ENCODE measurements at places on chromosomes 16 and 17. TPM values are rescaled to one million over a fixed set of nuclear protein-coding genes. Genes with fewer than 3 reads are reported as not detected.

VAT1L gene
- total RNA-seq: 6.4 TPM

GRCh38 chr16:15948532-15949209 is 745 bp upstream of the ABCC1 start:
- peak overlapping the region; percentile 74 for H3K27ac ChIP-seq
- DNase-seq: no peak
- H3K4me3 ChIP-seq: peak overlapping the region; percentile 93

DNA sequence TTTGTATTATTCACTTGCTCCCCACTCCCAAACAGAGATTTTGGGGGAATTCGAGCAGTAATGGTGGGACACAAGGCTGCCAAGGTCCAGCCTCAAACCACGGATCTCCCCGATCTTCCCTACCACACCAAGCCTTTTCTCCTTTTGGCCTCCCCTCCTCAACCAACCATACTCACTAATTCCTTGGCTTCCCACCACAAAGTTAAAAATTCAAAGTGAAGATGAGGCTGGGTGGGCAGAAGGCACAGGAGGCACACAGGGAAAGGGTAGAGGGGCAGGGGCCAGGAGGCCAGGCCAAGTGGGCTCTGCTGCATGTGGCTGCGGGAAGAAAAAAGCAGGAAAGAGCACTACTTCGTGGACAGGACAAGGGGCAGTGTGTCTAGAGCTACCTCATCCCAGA is 15.2 kb downstream of the HOXB4 start:
- no peaks in the 10 kb centered on the region for H3K36me3 ChIP-seq
- H3K27ac ChIP-seq: no peak overlapping the region
- H3K27me3 ChIP-seq: peaks cover 4% of the 10 kb centered on the region
- no peak overlapping the region for H3K4me3 ChIP-seq
- no peak for DNase-seq

CD7 gene
- 5.2 TPM for total RNA-seq

DNA sequence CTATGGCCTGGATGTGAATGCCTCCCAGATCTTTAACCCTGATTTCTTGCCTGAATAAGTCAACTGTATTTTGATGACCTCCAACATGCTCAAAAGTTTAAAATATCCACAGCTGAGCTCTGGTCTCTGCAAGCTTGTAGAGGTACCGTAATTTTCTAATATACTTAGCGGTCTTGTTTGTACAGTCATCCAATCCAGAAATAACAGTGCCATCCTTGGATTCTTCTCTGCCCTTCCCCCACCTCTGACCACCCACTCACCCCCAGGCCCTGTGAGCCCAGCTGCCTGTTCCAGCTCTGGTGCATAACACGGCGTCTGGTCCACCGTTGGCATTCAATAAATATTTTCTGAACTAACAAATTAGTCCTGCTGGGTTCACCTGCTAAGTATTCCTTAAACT is 113.1 kb downstream of the SDK2 start:
- H3K27ac ChIP-seq: no peak overlapping the region
- H3K4me1 ChIP-seq: no peaks in the 10 kb centered on the region
- no peak for DNase-seq

DNA sequence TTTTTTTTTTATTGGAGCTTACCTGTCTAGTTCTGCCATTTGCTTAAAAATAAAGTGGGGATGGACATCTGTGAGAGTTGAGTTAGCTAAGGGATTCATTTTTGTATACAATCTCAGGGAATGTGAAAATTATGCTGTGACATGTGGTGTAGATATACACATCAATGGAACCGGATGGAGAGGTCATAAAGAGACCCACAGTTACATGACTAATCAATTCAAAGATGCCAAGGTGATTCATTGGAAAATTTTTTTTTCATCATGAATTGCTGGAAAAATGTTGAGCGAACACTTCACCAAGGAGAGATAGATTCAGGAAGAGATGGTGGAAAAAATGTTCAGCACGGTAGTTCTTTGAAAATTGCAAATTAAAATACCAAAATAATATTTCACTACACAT is 605.4 kb upstream of the KIF2B start:
- no peak overlapping the region for H3K4me3 ChIP-seq
- H3K27me3 ChIP-seq: no peaks in the 10 kb centered on the region
- no peaks in the 10 kb centered on the region for H3K4me1 ChIP-seq
- no peak for DNase-seq
- no peak overlapping the region for H3K27ac ChIP-seq
- no peaks in the 10 kb centered on the region for H3K36me3 ChIP-seq

- H3K27me3 ChIP-seq: no peaks in the 10 kb centered on the region
- H3K4me1 ChIP-seq: peaks cover 26% of the 10 kb centered on the region
- no peaks in the 10 kb centered on the region for H3K36me3 ChIP-seq
- no peak for DNase-seq
- peak overlapping the region; percentile 59 for H3K4me3 ChIP-seq
- peak overlapping the region; percentile 79 for H3K27ac ChIP-seq
These were observed 394 bp upstream of the NME4 start for GRCh38 chr16:396605-397004.

FAM20A gene
- 16.2 TPM for total RNA-seq

DNA sequence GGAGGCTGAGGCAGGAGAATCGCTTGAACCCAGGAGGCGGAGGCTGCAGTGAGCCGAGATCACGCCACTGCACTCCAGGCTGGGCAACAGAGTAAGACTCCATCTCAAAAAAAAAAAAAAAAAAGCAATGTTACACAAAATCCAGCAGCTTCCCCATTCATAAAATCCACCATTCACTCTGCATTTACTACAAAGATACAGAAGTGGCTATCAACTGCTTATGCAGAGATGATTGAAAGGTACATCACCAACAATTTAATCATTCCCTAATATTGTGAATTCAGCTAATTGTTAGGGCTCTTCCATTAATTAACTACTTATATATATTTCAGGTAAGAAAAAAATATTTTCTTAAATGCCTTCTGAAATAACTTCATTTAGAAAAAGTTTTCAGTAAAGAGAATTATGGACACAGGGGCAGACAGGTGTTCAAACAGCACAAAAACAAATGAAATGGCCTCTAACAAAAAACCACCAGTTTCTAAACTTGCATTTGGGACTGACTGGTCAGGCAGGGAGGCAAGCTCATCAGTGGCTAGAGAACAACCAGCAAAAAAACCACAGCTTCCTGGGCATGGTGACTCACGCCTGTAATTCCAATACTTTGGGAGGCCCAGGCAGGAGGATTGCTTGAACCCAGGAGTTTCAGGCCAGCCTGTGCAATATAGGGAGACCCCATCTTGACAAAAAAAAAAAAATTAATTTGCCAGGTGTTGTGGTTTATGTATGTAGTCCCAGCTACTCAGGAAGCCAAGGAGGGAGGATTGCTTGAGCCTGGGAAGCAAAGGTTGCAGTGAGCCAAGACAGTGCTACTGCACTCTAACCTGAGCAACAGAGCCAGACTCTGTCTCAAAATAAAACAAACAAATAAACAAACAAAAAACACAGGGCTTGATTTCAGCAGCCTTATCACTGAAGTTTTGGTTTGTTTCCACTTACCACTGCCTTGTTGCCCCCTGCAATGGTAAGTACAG is 26.3 kb downstream of the ERN1 start:
- no peaks in the 10 kb centered on the region for H3K27me3 ChIP-seq
- no peak for DNase-seq
- H3K4me1 ChIP-seq: peaks cover 31% of the 10 kb centered on the region
- no peak overlapping the region for H3K27ac ChIP-seq
- H3K36me3 ChIP-seq: no peaks in the 10 kb centered on the region

DNA sequence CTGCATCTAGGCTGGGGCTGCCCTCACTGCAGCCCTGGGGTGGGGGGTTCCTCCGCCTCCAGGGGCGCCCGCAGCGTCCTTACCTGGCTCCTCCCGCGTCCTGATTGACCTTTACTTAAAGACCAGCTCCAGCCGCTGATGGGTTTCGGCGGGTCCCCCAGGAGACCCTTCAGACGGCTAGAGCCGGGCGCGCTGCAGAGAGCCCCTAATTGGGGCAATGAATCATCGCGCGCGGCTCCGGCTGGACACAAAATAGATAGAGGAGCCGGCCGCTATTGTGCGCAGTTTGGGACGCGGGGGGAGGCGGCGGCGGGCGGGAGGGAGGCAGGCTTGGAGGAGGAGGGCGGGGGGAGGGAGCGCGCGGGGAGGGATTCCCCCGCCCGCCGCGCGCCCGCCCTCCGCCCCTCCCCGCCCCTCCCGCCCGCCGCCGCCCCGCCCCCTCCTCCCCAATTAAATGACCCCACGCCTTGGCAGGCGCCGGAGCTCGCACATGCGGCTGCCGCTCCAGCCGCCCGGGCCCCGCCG is 56.5 kb upstream of the CIBAR2 start:
- H3K27me3 ChIP-seq: no peaks in the 10 kb centered on the region
- peaks cover 64% of the 10 kb centered on the region for H3K4me1 ChIP-seq
- no peak for DNase-seq
- H3K36me3 ChIP-seq: no peaks in the 10 kb centered on the region
- H3K27ac ChIP-seq: no peak overlapping the region
- peak overlapping the region; percentile 39 for H3K4me3 ChIP-seq

MYH8 gene
- total RNA-seq: not detected

DNA sequence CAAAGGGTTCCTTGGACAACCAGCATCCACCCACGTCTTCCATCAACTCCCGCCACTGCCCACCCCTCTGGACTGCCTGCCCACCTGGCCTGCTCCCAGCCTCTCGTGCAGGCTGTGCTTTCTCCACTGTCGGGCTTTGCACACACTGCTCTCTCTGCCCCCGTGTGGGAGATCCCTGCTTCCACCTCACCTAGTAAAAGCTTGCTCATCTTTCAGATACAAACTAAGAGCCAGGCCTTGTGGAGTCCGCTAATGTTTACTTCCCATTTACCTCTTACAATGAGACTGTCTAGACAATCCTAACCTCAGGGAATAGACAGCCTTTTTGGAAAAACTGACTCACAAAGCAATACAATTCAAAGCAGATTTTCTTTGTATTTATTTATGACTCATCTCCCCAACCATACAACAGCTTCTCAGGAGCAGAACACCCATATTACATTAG is 67.6 kb downstream of the USP31 start:
- H3K4me3 ChIP-seq: no peak overlapping the region
- no peak overlapping the region for H3K27ac ChIP-seq
- no peaks in the 10 kb centered on the region for H3K27me3 ChIP-seq
- peaks cover 36% of the 10 kb centered on the region for H3K36me3 ChIP-seq

- H3K4me3 ChIP-seq: no peak overlapping the region
- H3K27ac ChIP-seq: peak overlapping the region; percentile 39
- peaks cover 45% of the 10 kb centered on the region for H3K4me1 ChIP-seq
- H3K27me3 ChIP-seq: no peaks in the 10 kb centered on the region
- H3K36me3 ChIP-seq: no peaks in the 10 kb centered on the region
These were observed 32.1 kb upstream of the ZNF750 start for GRCh38 chr17:82871776-82872561.

DNA sequence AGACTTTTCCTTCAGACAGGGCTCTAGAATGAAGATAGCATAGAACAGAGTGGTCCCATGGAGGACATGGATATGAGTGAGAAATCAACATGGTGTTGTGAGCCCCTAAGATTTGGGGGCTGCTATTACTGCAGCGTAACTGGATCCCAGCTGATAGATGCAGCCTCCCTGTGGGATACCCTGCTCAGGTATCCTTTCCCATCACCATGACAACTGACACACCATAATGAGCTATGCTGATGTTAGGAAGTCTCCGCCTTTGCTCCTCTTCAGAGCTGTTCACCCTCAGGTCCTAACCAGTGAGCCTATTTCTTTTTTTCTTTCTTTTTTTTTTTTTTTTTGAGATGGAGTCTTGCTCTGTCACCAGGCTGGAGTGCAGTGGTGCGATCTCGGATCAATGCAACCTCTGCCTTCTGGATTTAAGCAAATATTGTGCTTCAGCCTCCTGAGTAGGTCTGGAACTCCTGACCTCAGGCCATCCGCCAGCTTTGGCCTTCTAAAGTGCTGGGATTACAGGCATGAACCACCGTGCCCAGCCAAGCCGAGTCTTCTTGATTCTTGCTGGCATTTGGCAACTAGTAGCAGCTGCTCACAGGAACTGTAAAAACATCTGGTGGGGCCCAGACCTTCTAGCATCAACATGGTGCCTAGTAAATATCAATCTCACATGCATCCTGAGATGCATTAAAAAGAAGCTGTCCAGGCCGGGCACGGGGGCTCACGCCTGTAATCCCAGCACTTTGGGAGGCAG is 17.1 kb downstream of the STX4 start:
- no peaks in the 10 kb centered on the region for H3K36me3 ChIP-seq
- peaks cover 8% of the 10 kb centered on the region for H3K4me1 ChIP-seq
- H3K27me3 ChIP-seq: no peaks in the 10 kb centered on the region
- H3K4me3 ChIP-seq: no peak overlapping the region
- DNase-seq: no peak

DNA sequence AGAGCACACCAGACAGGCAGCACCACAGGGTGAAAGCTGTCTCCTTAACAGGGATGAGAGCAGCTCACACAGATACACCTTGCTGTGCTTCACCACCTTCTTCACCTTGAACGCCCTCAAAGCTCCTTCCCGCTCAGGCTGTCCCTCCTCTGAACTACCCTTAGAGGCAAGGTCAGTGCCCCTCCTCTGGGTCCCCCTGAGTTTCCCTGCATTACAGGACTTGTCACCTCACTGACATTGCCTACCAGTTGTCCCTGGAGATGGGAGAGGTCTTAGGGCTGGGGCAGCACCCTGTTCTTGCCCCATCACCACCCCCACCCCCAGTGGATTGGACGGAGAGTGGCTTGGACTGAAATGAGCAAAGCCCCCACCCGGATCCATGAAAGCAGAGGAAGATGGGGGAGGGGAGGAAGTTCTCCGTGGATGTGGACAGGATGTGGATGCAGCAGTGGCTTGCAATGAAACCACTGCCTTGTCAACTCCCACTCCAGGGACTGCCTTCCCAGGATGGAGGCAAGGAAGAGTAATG is 73.2 kb upstream of the CDH5 start:
- no peaks in the 10 kb centered on the region for H3K27me3 ChIP-seq
- no peaks in the 10 kb centered on the region for H3K36me3 ChIP-seq
- H3K4me1 ChIP-seq: no peaks in the 10 kb centered on the region
- peak; percentile 81 for DNase-seq
- no peak overlapping the region for H3K4me3 ChIP-seq

NCOR1 gene
- total RNA-seq: 175 TPM

NXN gene
- total RNA-seq: 51.6 TPM

CFDP1 gene
- 45.7 TPM for total RNA-seq

GRCh38 chr16:24174504-24174903 is 81.6 kb upstream of the CACNG3 start:
- no peak overlapping the region for H3K4me3 ChIP-seq
- no peaks in the 10 kb centered on the region for H3K27me3 ChIP-seq
- H3K4me1 ChIP-seq: no peaks in the 10 kb centered on the region
- no peaks in the 10 kb centered on the region for H3K36me3 ChIP-seq
- no peak overlapping the region for H3K27ac ChIP-seq
- DNase-seq: no peak

Measured in vagina (tissue), 2 donors.